Stimulated activated CD8-positive, alpha-beta memory T cell treated with anti-CD3 and anti-CD28 coated beads, Interleukin-7, amount 100 ng/mL, for 48 hours (primary cell): ENCODE measurements at places on chromosomes 6 and 20.

DNA sequence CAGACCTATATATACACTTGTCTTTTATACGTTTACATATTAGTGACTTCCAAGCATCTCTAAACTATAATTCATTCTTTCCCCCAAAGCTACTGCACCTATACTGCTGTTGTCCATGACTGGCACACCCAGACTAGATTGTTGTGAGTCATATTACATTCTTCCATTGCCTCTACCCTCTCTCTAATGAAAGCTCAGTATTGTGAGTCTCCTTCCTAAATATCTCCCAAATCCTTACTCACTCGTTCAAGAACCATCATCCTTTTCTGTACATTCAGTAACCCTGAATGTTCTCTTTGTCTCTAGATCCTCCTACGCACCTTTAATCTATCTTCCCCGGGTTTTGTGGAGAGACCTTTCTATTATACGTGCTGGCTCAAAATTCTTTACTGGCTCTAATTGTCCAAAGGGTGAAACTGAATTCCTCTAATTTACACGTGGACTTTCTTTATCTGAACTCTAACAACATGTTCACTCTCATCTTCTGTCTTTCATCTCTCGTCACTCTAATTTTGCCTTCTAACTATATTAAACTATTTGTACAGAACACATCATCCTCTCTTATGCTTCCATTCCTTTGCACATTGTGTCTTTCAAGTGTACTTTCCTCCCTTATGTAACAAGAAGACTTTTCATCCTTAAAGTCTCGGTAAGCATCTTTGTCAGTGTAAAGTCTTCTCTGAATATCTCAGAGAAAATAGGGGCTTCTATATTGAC is 109.3 kb downstream of the IBTK start:
- DNase-seq, result no peak

GRCh38 chr6:133092771-133093170 is 148.4 kb upstream of the EYA4 start:
- DNase-seq, result no peak

DNA sequence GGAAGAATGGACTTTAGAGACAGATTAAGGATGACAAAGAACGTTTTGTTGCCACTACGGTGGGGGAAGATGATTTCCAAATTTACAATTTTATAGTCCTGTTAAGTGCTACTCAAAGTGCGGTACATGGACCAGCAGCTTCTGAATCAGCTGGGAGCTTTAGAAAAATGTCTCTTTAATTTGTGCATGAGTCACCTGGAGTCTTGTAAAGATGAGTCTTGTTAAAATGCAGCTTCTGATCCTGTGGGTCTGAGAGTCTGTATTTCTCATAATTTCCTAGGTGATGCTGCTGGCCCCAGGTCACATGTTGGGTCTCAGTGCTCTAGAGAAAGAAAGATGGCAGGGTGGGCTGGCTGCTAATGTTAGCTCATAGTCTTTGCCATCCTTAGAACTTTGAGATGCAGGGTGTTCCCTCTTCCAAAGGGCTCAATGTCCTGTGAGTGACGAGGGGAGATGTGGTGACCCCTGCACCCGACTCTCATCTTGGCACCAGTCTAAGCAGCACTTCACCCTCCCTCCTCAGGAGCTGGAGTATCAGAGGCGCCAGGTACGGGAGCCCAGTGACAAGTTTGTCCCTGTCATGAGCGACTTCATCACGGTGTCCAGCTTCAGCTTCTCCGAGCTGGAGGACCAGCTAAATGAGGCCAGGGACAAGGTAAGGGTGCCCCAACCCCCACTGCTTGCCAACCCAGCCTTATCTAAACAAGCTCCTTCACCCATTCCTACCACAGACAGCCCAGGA is 34.5 kb downstream of the MOCS1 start:
- no peak for DNase-seq

DNA sequence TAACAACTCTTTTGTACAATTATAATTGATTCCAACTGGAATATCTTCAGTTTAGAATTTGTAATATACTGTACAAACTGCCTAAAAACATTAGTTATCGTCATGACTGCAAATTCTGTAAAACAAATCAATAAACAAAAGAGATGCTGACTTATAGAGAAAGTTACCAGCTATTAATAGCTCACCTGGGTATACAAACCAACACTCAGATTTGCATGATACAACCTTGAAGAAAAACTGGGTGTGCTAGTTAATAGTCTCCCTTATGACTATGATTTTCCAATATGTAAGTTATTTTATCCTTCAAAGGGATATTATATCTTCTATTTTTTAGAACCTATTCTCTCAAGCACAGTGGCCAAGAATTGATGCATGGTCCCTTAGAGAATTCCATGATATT is 698.5 kb downstream of the FRK start:
- no peak for DNase-seq

- no peak for DNase-seq
Observed at GRCh38 chr6:71608646-71609045, 277.7 kb upstream of the RIMS1 start.

DNA sequence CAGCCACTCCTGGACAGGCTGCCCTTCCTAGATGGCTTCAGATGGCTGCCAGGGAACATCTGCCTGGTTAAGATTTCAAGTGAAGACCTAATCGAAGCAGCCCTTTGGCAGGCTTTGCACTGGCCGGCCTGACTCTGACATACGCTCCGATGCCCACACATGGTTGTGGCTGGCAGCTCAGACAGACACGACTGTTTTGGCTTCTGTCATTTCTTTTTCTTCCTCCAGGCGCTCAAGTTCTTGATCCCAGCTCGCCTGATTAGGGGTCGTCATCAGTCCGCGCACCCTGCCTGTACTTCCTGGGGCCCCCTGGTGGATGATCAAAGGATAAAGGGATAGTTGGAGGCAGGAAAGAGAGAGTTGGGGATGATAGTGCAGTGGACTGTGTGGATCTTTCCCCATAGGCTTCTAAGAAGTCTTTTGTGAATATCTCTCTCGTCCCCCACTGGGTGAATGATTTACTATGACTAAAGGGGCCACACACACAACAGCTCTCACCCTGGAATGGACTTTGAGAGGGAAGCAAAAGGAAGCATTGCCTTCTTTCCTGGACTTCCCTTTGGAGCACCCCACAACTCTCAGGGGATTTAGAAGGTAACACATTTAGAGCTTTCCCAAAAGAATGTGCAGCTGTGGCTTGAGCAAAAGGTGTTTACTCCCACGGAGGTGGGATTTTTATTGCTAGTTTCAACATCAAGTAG is 21.4 kb upstream of the TRAM2 start:
- DNase-seq, result peak; percentile 14

- no peak for DNase-seq
Observed at GRCh38 chr6:1129131-1129530, 182.8 kb upstream of the FOXQ1 start.

DNA sequence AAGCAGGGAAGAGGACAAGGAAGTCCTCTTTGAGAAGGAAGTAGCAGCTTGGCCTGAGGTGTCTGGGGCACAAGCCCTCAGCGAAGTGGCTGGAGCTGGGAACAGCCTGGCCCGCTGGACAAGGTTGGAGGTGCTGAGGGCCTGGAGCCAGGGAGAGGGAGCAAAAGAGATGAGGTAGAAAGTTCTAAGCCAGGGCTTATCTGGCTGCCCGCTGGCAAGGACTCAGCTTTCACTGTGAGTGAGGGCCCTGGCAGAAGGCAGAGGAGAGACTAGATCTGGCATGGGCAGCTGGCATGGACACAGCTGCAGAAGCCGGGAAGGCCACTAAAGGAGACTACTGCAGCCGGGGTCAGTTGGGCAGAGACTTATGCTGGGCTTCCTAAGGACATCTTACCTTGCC is 21.8 kb upstream of the PCMTD2 start:
- DNase-seq, result no peak

DNA sequence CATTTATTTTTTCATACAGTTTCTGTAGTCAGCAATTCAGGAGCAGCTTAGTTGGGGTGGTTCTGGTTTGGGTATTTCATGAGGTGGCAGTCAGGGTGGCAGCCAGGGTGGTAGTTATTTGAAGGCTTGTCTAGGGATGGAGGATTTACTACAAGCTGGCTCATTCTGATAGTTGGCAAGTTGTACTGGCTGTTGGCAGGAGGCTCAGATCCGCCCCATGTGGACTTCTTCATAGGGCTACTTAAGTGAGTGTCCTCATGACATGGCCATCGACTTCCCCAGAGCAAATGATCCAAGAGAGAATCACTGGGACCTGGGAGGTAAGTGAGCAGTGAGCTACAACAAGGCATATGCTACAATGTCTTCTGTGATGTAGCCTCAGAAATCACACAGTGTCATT is 22.4 kb upstream of the CDKAL1 start:
- no peak for DNase-seq

DNA sequence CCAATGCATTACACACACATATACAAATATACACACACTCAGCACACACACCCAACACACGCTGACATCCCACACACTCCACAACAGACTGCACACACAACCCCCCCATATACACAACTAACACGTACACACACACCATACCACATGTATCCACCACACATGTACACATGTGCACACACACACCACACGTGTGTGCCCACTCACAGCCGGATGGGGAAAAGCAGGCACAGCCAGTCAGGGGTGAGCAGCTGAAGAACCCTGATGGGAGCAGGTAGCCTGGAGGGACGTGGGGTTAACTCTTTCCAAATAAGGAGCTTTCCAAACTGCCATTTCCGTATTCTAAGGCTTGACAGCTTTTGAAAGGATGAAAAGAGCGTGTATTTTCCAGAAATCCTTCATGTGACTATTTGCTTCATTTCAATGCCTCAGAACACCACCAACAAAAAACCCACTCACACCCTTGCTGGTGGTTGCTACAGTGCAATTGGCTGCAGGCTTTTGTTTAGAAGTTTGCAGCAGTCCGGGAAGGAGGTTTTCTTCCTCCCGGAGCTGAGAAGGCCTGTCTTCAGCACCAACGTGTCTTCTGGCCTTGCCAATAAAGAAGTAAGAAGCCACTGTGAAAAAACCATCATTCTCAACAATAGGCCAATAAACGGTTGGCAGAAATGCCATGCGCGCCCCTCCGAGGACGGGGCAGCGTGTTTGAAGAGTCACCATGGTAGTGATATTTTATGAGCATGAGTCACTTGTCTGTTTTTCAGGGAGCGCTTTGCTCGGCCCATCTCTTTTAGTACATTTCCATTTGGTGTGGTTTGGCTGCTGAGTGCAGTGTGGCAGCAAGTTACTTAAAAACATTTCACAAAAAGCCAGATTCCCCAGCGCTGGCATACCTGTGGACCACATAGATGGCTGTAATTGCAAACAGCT is 131.3 kb upstream of the GMDS start:
- DNase-seq, result no peak

GRCh38 chr20:62386383-62387218 is at the start of gene RPS21:
Gene RPS21, plus strand, starts transcription at chr20:62387103. Its CDS starts 236 bp downstream, at chr20:62387339.
- DNase-seq, result peak; percentile 86

GRCh38 chr20:50296450-50297375 is 106.1 kb downstream of the CEBPB start:
- DNase-seq, result no peak

DNA sequence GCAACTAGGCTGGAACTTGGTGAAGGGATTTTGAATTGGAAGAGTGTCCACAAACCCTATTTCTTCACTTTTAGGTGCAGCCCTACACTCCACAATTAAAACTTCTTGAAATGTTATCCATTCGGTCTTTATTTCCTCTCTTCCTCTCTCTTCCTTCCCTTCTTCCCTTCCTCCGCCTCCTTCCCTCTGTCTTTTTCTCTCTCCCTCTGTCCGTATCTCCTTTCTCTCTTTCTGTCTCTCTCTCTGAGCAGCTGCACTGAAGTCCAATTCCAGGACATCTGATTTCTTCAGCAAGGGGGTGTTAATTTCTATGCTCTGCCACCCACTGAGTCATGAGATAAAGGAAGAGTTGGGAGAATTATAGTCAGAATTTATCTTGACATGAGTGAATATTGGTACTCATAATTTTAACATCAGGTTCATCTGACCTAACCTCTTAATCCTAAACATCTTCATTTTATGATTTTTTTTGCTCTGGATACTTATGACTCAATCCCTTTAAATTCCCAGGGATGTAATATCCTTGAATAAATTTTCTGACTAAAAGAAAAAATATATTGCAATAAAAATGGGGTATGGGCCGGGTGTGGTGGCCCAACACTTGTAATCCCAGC is 84.2 kb downstream of the BCAS1 start:
- no peak for DNase-seq

DNA sequence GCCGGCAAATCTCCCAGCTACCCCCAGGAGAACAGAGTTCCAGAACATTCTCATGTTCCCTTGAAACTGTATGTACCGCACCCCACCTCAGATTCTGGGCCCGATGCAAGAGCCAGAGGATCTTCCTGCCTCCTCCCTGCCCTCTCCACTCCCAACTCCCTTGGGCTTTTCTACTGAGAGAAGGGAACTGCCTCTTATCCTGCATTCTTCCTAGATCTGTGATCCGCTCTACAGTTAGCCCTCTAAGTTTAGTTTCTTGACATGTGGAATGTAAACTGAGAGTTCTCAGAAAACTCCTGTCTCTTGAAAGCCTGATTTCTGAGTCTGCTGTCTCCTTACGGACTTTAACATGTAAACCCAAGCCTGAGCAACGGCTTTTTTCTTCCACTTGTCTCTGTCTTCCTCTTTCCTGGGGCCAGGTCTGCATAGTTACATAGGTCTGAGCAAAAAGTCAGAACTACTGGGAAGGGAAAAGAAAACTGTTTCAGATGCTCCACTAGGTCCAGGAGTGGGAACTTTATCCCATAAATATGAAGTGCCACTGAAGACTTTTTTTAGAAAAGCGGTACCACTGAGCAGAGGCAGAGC is 86.5 kb upstream of the TNFAIP3 start:
- DNase-seq, result no peak

DNA sequence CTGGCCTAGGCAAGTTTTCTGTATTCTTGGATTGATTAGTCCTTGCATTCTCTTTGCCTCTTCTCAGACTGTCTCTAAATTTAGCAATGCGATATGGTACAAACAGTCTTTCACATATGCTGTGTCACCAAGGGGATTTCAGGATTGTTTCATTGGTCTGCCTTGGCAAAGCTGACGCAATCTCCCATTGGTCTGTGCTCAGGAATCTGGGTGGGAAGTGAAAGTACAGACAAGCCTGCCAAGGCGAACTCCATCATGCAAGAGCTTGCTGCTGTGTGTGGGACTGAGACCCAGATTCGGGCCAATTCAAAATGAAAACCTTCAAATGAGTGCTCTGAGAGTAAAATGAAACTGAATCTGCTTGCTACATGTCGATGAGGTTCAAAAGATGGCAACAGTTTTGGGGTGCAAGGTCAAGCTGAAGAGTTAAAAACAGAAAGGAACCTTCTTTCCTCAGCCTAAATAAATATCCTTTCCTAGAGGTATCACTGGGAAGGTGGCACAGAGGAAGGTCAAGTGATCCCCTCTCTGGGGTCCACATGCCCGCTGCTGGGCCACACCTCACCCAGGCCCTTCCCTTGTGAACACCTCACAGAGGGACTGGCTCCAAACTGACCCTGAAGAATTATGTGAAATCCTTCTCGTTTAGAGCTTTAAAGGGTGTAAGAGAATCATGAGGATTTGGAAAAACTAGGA is 198.8 kb upstream of the PREP start:
- peak; percentile 44 for DNase-seq

DNA sequence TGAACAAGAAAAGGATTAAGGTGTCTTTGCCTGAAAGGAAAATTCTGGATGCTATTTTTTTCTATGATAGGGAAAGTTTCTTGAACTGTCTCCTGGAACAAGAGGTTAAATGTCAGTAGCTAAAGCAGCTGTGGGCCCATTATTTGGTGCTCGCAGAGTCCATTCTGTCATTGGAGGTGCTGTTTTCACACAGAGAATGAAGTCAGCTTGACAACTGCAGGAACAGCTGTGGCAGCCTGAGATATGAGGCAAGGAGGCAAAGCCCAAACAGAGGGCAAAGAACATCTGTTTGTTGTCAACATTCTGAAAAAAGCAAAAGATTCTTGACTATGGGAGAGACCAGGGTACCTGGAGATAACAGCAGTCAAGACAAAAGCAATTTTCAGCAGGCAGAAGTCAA is 548.2 kb downstream of the KIF16B start:
- no peak for DNase-seq
